Peyer's patch (tissue), 4 donors: ENCODE measurements at places on chromosomes 1 and 21. TPM values are rescaled to one million over a fixed set of nuclear protein-coding genes. Genes with fewer than 3 reads are reported as not detected.

The SLC6A17 gene
- not detected for total RNA-seq

The SMCP gene
- total RNA-seq: not detected

The HTR6 gene
- total RNA-seq: not detected

The VCAM1 gene
- 4.3 TPM for total RNA-seq

The DVL1 gene
- total RNA-seq: 193 TPM

DNA sequence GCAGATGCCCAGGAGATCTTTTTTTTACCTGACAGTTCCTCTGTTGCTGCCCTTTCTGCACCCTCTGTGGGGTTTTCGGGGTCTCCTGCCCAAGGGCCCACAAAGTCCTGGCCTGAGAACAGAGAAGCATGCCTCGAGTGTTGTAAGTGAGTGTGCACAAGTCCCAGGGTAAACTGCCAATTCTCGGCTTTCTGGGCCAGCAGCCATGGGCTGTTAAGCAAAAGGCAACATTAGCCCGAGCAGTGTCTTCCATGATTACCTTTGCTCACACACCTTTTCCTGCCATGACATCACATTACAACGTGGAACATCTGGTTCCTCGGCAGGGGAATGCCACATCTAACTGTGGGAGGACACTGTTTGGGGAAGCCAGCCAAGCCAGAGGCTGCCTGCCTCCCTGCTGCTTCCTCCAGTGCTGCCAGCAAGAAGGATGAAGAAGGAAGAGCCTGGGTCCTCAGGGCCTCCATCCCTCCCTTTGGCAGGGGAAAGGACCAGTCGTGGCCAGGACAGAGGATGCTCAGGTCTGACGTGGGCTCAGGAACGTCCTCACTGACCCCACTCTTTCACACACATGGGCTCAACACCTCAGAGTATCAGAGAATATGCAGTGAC lies 485.9 kb downstream of the OMA1 start:
- no peaks in the 10 kb centered on the region for H3K36me3 ChIP-seq
- no peak overlapping the region for H3K27ac ChIP-seq
- H3K4me3 ChIP-seq: no peak overlapping the region
- no peaks in the 10 kb centered on the region for H3K4me1 ChIP-seq

GRCh38 chr1:154951901-154952657 lies 3.8 kb downstream of the PBXIP1 start:
- peaks cover 27% of the 10 kb centered on the region for H3K4me1 ChIP-seq
- no peaks in the 10 kb centered on the region for H3K27me3 ChIP-seq
- DNase-seq: peak; percentile 78

DNA sequence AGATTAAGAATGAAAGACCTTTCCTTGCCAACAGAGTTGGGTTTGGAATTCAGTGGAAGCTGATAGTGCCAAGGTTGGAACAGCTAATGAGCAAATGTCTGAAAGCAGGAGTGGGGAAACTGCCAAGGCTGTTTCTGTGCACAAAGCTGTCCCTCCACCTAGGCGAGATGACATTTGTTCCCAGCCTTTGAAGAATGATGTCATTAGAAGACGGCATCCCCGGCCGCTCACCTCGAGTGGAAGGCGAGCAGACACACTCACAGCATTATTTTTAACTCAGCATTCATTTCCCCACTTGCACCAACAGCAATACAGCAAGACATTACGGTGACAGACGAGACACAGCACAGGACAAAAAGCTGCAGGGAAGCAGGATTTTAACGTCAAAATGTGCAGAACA lies 463.9 kb downstream of the PCP4 start:
- H3K36me3 ChIP-seq: no peaks in the 10 kb centered on the region
- no peaks in the 10 kb centered on the region for H3K27me3 ChIP-seq
- no peak overlapping the region for H3K4me3 ChIP-seq

GRCh38 chr1:36349839-36350238 lies 26.4 kb upstream of the EVA1B start:
- no peak overlapping the region for H3K4me3 ChIP-seq
- DNase-seq: no peak
- peak overlapping the region; percentile 40 for H3K27ac ChIP-seq
- H3K4me1 ChIP-seq: peaks cover 4% of the 10 kb centered on the region
- peaks cover 65% of the 10 kb centered on the region for H3K36me3 ChIP-seq

- no peak overlapping the region for H3K27ac ChIP-seq
- no peak for DNase-seq
- H3K36me3 ChIP-seq: no peaks in the 10 kb centered on the region
- peaks cover 5% of the 10 kb centered on the region for H3K4me1 ChIP-seq
- no peak overlapping the region for H3K4me3 ChIP-seq
- no peaks in the 10 kb centered on the region for H3K27me3 ChIP-seq
These were observed 125.4 kb downstream of the CASZ1 start for GRCh38 chr1:10671090-10671489.

DNA sequence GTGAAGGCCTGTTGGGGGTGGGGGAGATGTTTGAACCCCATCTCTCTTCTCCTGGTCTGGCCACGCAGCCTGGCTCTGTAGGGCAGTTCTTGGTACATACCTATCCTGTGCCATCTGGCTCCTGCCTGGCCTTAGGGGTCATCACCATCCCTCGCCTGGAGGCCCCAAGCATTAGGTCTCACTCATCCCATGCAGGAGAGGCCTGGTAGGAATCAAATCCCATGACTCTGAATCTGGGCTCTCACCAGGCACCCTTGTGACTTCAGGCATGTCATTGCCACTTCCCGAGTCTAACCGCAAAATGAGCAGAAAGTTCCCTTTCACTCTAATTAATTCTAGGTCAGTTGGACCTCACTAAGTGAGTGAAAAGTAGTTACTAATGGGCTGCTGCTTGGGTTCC lies 37.2 kb downstream of the ETNK2 start:
- no peaks in the 10 kb centered on the region for H3K4me1 ChIP-seq
- H3K36me3 ChIP-seq: no peaks in the 10 kb centered on the region
- DNase-seq: no peak
- H3K4me3 ChIP-seq: no peak overlapping the region

GRCh38 chr1:3477241-3477995 lies 23.0 kb downstream of the ARHGEF16 start:
- H3K27ac ChIP-seq: no peak overlapping the region
- no peaks in the 10 kb centered on the region for H3K27me3 ChIP-seq
- no peak for DNase-seq
- H3K36me3 ChIP-seq: no peaks in the 10 kb centered on the region

GRCh38 chr1:70978623-70979022 lies 69.0 kb downstream of the PTGER3 start:
- H3K36me3 ChIP-seq: no peaks in the 10 kb centered on the region
- H3K4me1 ChIP-seq: no peaks in the 10 kb centered on the region
- H3K4me3 ChIP-seq: no peak overlapping the region
- no peak for DNase-seq
- H3K27ac ChIP-seq: no peak overlapping the region

DNA sequence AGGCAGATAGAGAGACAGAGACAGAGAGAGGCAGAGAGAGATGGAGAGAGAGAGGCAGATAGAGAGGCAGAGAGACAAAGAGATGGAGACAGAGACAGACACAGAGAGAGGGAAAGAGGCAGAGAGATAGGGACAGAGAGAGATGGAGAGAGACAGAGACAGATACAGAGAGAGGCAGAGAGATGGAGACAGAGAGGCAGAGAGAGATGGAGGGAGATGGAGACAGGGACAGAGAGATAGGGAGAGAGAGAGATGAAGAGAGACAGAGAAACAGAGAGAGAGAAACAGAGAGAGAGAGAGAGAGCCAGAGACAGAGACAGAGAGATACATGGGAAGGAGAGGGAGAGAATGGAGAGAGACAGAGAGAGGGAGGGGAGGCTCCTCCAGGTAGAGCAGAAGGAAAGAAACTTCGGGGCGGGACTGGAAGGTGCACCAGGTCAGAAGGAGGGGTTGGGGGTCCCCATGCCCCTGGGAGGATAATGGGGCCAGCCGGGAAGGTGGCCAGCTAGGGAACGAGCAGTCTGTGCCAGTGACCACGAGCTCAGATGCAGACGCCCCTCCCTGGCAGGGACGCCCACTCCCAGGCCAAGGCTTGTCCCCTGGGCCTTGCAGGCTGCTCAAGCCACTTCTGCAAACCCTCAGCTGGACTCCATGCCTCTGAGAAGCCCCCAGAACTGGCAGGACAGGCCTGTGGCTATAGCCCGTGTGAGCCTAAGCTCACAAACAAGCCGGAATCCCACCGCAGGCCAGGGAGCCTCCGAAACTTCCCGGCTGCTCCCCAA lies 3.3 kb downstream of the FNDC10 start:
- no peaks in the 10 kb centered on the region for H3K36me3 ChIP-seq
- peaks cover 14% of the 10 kb centered on the region for H3K27me3 ChIP-seq
- no peak overlapping the region for H3K4me3 ChIP-seq
- H3K4me1 ChIP-seq: peaks cover 22% of the 10 kb centered on the region
